Activated T-helper 9 cell treated with anti-CD3 and anti-CD28 coated beads, Interleukin-2, amount 50 U/mL, for 16 hours (primary cell): ENCODE measurements at places on chromosomes 6 and 20.

DNA sequence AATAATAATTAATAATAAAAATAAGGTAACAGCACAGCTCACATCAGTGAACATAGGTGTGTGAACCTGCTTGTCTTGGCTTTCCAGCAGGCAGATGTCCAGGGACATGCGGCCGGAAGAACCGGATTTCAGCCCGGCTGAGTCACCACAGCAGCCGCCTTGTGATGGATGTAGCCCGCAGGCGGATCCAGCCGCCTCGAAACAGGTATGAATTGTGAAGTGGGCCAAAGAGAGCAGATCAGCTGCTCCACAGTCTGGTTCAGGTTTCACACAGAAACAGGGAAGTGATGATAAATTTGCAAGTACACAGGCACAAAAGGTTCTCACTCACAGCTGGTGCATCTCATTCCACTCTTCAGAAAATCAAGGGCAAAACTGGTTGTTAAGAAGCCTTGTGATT lies 55.1 kb downstream of the ID4 start:
- no peak for DNase-seq

DNA sequence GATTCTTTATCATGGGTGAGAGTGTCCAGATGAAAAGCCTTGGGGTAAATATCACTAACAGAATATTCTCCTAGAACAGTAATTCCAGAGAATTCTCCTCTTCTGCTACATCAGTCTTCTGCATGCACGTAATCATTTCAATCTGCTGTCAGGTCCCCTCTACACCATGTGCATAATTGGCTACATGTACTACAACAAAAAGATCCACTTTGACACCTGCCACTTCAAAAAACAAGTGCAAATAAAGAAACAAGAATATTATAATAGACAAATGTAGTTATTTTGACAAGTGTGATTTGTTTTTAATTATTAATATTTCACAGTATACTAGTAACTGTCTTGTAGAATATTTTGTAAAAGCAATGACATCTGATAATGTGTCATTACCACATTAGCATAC lies 154.2 kb downstream of the SAMD5 start:
- no peak for DNase-seq

- DNase-seq, result no peak
These were observed 62.4 kb downstream of the DST start for GRCh38 chr6:56580271-56580670.

DNA sequence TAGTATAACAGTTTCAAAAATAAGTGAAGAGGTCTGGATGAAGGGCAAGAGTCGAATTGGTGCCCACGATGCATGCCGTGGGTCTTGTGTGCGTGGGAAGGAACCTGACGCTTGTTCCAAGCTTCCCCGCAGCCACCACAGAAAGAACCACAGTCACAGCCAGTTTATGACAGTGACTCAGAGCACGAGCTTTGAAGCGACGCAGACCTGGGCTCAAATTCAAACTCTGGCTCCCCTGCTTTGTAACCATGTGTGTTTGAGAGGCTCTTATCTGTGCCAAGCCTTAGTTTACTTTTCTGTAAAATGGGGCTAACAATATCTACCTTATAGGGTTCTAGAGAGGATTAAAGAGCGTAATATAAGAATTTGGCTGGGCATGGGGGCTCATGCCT lies 65.5 kb downstream of the SYNJ2 start:
- DNase-seq, result peak; percentile 55

- DNase-seq, result no peak
These were observed 132.9 kb downstream of the SCML4 start for GRCh38 chr6:107691062-107691751.

GRCh38 chr6:12967686-12968085 lies 251.1 kb downstream of the PHACTR1 start:
- no peak for DNase-seq

- DNase-seq, result no peak
These were observed 47.7 kb downstream of the SLC2A10 start for GRCh38 chr20:46757135-46757534.

- DNase-seq, result no peak
These were observed 16.5 kb downstream of the PTK7 start for GRCh38 chr6:43092635-43093034.

GRCh38 chr6:111721753-111722154 lies 116.1 kb upstream of the TRAF3IP2 start:
- DNase-seq, result no peak

DNA sequence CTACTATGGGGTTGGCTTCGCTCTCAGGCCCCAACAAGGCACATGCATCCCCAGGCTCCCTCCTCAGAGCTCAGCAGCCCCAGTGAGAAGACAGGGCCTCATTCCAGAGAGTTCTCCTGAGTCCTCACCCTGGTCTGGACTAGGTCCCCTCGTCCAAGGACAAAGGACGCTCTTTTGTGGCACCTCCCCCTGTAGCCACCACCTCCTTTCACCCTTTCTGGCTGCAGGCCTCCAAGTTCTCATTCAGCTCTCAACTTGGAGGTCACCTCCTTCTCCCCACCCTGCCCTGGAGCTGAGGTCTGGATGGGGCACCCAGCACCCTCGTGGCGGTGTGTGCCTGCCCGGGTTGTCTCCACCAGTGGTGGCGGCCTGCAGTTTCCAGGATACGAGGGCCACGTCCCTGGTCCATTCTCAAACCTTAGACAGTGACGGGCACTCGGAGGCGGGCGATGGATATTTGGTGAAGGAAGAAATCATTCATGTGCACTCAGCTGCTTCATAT lies 2.5 kb downstream of the UNC93A start:
- DNase-seq, result no peak

DNA sequence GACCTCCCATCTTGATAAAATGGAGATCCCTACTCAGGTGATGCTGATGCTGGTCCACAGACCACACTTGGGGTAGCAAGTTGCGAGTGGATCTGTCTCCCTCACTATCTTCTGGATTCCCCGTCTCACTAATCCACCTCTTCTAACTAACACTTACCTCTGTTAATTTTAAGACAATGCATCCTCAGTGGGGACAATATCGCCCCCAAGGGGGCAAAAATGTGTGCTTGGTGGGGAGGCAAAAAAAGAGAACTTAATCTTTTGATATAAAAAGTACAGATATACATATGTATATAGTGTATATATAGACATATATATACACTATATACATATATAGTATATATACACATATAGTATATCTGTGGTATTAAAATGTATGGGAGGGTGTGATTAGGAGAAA lies 4.3 kb downstream of the LRFN2 start:
- no peak for DNase-seq

- DNase-seq, result no peak
These were observed 45.3 kb downstream of the ZNF292 start for GRCh38 chr6:87200469-87201175.

GRCh38 chr20:12130781-12131180 lies 213.1 kb downstream of the BTBD3 start:
- DNase-seq, result no peak

DNA sequence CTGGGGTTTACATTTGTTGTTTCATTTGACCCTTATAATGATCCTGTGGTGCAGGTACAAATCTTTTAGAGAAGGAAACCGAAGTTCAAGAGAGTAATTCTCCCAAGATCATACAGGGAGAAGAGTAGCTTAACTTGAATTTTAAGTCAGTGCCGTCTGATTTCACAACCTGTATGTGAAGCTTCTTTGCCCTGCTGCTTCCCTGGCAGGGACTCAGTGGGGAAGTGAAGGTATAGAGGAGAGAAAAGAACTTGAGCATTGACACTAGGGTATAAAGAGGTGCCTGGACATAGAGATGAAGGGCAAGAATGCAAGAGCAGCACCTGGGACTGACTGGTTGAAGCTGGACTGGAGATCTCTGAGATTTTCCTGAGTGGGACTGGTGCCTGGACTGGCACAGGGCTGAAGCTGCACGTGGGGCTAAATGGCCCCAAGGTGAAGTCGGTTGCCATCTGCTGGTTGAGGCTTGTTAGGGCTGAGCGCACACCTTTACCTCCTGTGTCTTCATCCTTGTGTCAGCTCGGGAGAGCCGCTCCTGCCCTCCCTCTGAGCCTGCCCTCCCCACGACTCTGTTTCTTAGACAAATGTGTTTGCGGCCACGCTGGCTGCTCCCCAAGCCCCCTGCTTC lies 41.8 kb downstream of the FARS2 start:
- peak; percentile 37 for DNase-seq

- no peak for DNase-seq
These were observed 4.0 kb downstream of the DYNLT1 start for GRCh38 chr6:158640519-158640918.

DNA sequence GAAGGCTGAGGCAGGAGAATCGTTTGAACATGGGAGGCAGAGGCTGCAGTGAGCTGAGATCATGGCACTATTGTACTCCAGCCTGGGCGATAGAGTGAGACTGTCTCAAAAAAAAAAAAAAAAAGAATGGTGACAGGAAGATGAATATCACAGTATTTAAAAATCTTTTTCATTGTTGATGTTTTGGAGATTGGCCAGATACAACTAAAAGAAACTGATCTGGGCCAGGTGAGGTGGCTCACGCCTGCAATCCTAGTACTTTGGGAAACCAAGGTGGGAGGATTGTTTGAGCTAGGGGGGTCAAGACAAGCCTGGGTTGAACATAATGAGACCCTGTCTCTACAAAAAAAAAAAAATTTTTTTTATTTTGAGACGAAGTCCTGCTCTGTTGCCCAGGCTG lies 52.1 kb downstream of the TRAF3IP2 start:
- no peak for DNase-seq

DNA sequence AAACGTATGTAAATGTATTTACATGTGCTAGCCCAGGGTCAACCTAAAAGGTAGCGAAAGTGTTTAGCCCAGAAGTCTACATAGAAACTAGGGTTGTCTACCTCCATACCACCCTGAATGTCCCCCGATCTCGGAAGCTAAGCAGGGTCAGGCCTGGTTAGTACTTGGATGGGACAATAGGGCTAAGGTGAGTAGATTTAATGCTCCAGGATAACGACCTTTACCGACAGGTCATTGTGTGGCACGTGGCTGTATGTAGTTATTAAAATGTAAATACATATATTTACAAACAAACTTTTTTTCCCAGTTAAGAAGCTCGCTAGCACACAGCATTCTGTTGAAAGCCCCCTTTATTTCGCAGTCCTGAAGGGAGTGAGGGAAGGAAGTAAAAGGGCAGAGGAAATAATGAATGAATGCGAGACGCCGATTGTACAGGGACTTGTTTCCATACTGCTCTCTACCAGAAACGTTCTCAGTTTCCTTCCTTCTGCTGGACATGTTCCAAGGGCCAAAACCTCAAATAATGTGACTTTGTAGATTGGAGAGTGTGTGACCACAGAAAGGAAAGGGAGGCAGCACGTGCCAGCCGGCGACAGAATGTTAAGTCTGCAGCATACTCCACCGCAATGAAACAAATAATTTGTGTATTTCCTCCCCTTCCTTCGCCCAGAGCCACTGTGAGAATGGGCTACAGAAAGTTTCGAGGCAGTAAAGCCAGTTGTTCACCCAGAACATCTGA lies 612 bp downstream of the ADAT2 start:
- no peak for DNase-seq

GRCh38 chr6:3885262-3886036 lies 36.3 kb downstream of the FAM50B start:
- no peak for DNase-seq

GRCh38 chr6:31712296-31712695 lies 2.9 kb upstream of the LY6G6D start:
- no peak for DNase-seq

GRCh38 chr6:147046141-147046877 lies 157.9 kb upstream of the STXBP5 start:
- DNase-seq, result no peak

- no peak for DNase-seq
These were observed 47.6 kb downstream of the CHD6 start for GRCh38 chr20:41570557-41570956.

DNA sequence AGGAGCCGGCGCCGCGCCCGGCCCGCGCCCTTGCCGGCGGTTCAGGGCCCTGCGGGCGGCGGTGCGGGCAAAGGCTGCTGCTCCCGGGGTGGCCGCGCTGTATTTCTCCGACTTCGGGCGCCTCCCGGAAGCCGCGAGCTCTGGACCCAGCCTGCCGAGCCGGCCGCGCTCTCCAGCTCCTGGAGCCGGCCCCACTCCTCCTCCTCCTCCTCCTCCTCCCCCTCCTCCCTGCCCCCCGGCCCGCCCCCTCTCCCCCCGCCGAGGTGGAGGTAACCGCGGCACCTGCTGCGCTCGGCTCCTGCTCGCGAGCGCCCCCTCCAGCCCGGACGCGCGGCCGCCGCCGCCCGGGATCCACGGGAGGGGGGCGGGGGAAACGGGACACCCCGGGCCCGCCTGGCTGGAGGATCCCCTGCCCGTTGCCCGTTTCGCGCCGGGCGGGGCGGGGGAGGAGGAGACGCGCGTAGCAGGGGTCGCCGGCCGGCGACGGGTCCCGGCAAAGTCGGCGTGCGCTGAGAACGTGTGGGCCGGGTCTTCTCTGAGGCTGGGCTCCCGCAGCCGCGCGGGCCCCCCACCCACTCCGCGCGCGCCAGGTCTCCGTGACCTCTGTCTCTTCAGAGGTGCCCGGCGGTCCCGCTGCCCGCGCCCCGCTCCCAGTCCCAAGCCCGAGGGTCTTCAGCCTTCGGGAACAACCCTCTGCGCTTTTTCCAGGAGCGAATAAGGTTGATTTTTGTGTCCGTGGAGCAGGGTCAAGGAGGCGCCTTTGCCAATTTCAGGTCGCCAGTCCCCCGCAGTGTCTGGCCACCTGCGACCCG lies at the start of gene SLC22A23:
TSS of gene SLC22A23 (minus strand) at position 153 of the 812 bp plus-strand sequence. CDS start 491 bp downstream, outside the sequence.
- DNase-seq, result peak; percentile 61

- no peak for DNase-seq
These were observed 59.1 kb upstream of the TMEM244 start for GRCh38 chr6:129920103-129920798.

GRCh38 chr6:139149383-139149782 lies 14.5 kb downstream of the HECA start:
- no peak for DNase-seq
